Pancreas (tissue), 10 donors: ENCODE measurements at places on chromosomes 3 and 15.

DNA sequence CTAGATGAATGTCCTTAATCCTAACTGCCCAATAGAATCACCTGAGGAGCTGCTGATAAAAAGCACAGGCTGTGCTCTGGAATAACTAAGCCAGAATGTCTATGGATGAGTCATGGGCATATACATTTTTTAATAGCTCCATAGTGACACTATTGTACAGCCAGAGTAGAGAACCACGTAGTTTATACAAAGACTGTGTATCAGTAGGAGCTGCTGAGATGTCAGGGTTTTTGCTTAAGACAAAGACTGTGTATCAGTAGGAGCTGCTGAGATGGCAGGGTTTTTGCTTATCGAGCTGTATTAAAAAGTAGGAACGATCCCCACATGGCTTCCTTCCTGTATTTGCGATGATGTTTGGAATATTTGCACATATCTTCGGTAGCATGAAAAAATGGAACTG, 137.4 kb downstream of the SV2B start:
- H3K4me3 ChIP-seq: no peak overlapping the region
- H3K36me3 ChIP-seq: no peaks in the 10 kb centered on the region
- H3K27ac ChIP-seq: no peak overlapping the region
- DNase-seq: no peak

- no peaks in the 10 kb centered on the region for H3K27me3 ChIP-seq
- no peak overlapping the region for H3K27ac ChIP-seq
- no peaks in the 10 kb centered on the region for H3K4me1 ChIP-seq
Observed at GRCh38 chr15:89629829-89630228, 25.4 kb downstream of the KIF7 start.

DNA sequence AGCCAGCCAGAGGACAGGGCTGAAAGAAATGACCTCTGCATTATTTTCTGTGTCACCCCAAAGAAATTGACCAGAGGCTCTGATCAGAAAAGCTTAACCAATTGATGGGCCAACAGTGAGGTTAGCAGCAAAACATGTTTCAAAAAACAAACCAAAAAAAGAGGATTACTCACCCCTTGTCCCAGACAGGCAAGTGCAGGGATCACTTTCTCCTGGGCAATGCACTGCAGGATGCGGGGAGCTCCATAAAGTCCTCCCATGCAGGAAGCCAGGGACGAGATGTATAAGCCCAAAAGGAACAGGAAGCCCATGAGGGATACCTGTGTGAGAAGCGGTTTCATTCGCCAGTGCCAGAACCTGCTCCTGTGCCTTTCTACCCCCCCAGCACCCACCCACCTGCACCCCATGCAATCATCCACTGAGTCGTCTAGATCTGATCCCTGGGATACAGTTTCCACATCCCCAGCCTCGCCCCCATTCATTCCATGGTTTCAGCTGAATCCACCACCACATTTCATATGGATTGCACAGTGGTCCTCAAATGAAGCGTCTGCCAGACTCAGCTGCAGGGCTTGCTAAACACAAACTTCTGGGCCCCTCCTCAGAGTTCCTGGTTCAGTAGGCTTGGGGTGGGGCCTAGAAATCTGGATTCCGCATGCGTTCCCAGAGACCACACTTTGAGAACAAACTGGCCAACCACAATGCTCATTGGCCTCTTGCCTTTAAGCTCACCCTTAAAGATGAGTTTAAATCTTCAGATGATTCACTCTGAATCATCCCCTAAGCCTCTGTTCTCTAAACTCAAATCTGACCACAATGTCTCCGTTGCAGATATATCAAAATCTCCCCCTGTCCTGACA, 54.4 kb upstream of the HEG1 start:
- peaks cover 10% of the 10 kb centered on the region for H3K36me3 ChIP-seq
- DNase-seq: no peak
- no peak overlapping the region for H3K4me3 ChIP-seq
- H3K27me3 ChIP-seq: no peaks in the 10 kb centered on the region

- no peak for DNase-seq
- H3K36me3 ChIP-seq: no peaks in the 10 kb centered on the region
- H3K27me3 ChIP-seq: no peaks in the 10 kb centered on the region
- no peak overlapping the region for H3K27ac ChIP-seq
Observed at GRCh38 chr3:46462511-46462910, 2.2 kb downstream of the LTF start.
